Effector memory CD4-positive, alpha-beta T cell (primary cell): ENCODE measurements at places on chromosomes 7 and 10.

- DNase-seq = no peak
Measured at GRCh38 chr7:51292596-51292995, 24.0 kb downstream of the COBL start.

DNA sequence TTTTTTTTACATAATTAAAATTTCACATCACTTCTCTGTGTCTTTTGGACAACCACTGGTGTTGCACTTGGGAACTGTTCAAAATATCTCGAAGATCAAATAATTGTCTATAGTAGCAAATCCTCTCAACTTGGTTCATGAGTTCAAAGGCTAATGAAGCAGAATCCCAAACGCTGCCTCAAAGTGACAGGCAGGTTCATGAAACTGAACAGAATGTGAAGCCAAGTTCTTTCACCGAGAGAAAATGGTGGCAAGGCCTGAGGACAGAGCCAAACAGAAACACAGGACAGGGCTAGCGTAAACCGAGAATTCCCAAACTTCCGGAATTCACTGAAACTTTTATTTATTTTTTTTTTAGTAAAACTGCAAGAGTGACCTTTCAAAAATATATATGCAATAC lies 21.1 kb downstream of the SMURF1 start:
- DNase-seq = no peak

- no peak for DNase-seq
Measured at GRCh38 chr10:13661256-13661655, 74.5 kb downstream of the PRPF18 start.

DNA sequence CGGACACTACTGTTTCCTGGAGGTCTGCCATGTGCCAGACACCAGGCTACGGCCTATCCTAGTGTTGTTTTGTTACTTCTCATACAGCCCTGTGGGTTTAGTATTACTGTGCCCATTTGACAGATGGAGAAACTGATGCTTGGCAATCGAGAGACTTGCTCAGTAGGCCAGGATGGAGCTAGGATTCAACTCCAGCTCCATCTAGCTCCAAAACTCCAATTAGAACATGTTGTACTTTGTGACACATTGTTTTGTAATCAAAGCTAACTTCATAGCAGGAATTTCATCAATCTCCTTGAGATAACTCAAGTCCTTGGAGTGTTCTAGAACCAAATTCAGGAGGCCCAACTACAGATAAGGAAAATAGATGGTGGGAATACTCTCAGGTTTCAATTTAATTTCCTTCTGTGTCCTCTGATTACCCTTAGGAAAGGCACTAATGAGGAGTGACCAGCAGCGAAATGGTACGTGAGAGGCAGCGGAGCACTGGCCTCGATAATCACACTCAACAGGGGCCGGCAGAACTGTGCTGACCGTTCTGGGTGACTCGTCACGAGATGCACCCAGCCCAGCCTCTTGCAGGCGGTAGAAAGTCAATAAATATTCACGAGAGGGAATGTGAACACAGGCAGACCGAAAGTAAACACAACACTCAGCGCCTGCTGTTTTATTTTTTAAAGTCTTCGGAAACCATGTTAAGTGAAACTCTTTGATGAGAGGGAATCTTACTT lies 269.6 kb upstream of the NEBL start:
- no peak for DNase-seq

DNA sequence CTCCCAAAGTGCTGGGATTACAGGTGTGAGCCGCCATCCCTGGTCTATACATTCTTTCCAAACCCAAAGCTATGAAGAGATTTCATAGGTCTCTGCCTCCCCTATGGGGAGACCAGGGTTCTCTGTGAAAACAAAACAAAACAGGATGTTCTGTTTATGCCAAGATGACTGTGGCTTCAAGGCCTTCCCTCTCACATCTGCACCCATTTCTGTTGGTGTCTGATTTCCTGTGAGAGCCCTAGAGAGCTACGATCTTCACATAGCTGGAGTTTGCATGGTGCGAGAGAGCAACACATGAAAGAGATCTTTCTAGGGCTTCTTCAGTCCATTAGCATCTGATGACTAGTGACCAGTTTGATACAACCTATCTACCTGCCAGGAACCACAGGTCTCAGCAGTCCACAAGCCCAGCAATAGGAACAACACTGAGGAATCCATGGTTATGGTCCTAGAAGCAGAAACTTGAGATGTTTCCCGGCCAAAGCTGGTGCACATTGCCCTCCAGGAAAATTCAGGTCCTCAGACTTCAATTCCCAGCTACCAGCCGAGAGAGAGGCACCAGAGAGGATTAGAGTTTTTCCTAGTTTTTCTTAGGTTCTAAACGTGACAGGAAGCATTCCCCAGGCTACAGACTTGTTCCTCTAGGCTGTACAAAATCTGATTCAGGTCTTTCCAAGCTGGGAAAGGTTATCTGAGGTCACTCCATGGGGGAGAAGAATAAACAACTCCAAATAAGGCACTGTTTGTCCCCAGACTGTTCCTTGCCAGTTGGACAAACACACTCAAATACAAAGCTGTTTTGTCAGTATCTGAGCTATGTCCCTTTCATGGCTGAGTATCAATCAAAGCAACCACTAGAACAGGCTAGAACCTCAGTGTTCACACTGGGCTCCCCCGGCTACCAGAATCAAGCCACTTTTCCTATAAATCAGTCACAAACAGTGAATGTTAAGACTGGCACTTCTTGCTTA lies 259.7 kb downstream of the CALN1 start:
- no peak for DNase-seq

DNA sequence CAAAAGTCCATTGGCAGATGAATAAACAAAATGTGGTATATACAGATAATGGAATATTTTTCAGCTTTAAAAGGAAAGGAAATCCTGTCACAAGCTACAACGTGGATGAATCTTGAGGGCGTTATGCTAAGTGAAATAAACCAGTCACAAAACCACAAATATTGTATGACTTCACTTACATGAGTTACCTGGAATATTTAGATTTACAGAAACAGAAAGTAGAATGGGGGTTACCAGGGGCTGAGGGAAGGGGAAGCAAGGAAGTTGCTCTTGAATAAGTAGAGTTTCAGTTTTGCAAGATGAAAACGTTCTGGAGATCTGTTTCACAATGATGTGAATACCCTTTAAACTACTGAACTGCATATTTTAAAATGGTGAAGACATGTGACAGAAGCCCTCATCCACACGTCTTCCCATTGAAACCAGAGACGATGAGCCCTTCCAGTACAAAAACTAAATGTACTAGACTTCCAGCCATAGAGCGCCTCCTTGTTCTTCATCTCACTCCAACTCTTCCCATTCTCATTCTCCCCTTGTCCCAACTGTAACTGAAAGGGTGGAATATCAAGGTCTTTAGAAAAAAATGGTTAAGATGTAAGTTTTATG lies 62.4 kb downstream of the MICU1 start:
- DNase-seq = no peak

- DNase-seq = peak; percentile 29
Measured at GRCh38 chr7:98107313-98107721, 655 bp downstream of the LMTK2 start.

GRCh38 chr7:101365956-101366355 lies 3.3 kb downstream of the COL26A1 start:
- DNase-seq = no peak

DNA sequence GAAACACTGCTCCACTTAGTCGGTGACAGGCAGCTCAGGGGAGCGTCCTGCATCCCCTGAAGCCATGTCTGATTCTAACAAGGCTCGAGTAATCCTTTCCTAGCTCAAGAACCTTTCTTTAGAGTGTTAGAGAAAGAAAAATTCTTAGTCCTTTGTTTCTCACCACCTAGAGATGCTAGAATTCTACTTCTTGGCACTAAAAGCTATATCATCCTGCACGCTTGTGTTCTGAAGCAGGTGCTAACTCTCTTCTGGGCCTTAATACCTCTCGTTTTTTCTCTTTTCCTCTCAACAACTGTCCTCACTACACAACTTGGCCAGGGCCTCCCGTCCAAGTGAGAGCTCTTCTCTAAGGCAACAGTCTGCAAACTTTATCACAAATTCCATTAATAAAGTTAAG lies at the start of gene LYZL2:
Gene LYZL2, minus strand, starts transcription at position 101 of the 400 bp plus-strand sequence. CDS start 2,838 bp downstream, outside the sequence.
- no peak for DNase-seq

GRCh38 chr10:103572347-103573204 lies 79.1 kb downstream of the NEURL1 start:
- DNase-seq = no peak

GRCh38 chr10:103859161-103860086 lies 4.0 kb upstream of the SH3PXD2A start:
- no peak for DNase-seq

GRCh38 chr10:78763651-78764395 lies 304.9 kb upstream of the ZMIZ1 start:
- no peak for DNase-seq

DNA sequence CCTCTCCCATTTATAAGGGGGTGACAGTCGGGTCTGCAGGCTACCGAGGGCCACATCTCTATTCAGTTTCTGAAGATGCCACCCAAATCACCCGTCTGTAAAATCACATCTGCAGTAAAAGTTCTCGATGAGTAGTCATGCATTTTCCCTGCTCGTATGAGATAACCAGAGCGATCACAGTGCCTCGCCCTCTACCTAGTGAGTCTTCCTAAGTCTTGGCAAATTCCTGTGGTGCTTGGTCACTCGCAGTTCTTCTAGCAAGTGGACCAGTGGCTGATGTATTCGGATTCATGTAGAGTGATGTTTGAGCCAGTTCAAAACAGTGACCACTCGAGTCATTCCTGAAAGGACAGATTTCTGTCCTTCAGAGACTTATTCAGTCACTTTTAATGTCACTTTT lies 44.9 kb downstream of the INSYN2A start:
- DNase-seq = no peak

GRCh38 chr10:14385596-14386593 lies 55.2 kb upstream of the FRMD4A start:
- DNase-seq = no peak

DNA sequence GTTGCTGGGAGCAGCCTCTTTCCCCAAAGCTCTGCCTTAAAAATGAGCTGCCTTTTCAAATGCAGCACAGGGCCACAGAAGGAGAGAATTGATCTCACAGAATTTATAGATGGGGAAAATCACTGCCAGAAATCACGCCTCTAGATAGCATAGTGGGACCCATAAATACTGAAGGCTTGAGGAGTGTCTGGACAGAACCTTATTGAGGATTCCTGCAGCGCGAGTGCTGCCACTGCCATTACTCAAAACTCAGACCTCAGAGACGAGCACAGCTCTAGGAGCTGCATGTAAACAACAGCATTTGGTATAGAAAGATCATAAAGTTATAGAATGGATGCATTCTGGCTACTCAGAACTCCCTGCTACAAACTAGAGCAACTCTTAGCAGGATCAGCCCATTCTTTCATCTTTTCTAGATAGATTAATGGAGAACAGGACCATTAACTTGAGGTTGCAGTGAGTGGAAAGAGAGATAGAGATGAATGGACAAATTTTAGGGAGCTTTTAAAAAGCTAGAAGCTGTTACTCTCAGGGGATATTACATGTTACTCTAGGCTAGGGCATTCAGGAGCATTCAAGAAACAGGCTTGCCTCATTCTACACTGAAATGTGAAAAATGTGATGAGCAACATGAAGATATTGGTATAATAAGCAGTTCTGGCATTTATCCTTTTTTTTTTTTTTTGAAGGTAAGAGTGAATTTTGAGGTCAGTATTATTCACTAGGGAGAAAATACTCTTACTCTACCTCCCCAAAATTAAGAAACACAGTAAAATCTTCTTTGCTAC lies 267.2 kb upstream of the SLC26A5 start:
- no peak for DNase-seq

GRCh38 chr7:139571190-139571589 lies 47.7 kb downstream of the CLEC2L start:
- DNase-seq = no peak
